Epithelial cell of prostate (primary cell): ENCODE measurements at places on chromosomes 3 and 15.

- no peak for DNase-seq
These were observed 18.4 kb downstream of the SPATA12 start for GRCh38 chr3:57078635-57079473.

DNA sequence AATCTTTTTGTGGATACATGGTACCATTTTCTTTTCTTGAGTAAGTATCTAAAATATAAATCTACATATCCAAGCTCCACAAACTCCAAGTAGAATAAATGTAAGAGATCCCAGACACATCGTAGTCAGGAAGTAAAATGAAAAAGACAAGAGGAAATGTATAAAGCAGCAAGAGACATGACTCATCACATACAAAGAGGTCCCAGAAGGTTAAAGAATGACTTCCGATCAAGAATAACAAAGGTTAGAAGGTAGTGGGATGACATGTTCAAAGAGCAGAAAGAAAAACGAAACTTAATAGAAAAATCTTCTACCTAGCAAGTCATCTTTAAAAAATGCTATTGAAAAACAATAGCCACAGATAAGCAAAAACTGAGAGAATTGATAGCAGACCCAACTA lies 705.8 kb downstream of the NR2F2 start:
- no peak for DNase-seq

- DNase-seq = no peak
These were observed 6.1 kb upstream of the PRKCD start for GRCh38 chr3:53154881-53155285.

DNA sequence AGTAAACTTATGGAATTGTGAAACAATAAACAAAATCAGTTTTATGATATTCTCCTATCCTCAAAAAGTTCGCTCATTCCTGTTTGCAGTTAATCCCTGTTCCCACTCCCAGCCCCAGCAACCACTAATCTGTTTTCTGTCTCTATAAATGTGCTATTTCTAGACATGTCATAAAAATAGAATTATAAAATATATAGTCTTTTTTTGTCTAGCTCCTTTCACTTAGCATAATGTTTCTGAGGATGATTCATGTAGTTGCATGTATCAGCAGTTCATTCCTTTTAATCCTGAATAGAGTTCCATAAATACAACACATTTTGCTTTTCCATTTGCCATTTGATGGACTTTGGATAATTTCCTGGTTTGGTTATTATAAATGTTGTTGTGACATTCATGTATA lies 140.0 kb downstream of the KCNAB1 start:
- DNase-seq = no peak

DNA sequence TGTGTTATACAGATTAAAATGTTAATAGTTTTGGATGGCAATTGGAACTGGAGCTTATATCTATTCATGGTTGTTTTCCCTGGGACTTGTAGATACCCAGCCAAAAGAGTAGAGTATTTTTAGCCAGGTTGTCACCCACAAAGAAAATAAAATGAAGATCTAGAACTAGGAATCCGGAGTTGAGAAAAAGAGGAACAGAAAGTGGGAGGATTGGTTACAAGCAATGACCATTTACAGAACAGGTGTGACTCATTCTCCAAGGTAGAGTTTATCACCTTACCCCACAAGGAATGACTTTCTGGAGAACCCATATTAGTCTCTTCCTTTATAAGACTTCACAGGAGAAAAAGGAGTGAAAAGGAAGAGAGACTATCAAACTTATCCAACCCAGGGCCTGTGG lies 99.8 kb downstream of the TMEM108 start:
- DNase-seq = no peak

DNA sequence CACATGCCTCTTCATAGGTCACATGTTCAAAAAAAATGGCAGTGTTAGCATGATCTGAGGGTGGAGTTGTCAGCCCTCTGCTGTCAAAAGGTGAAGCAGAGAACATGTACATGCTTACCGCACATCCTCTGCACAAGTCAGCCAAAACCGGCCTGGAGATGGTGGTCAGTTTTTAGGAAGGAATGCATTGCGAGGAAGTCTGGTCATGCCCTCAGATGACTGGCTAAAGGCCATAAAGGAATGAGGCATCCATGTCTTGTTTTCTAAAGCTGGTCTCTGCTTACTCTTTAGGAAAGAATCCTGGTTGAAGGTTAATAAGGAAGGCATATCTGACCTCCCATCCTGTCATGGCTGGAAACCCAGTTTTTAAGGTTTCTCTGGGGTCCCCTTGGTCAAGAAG lies 292.0 kb upstream of the CCDC54 start:
- DNase-seq = no peak

DNA sequence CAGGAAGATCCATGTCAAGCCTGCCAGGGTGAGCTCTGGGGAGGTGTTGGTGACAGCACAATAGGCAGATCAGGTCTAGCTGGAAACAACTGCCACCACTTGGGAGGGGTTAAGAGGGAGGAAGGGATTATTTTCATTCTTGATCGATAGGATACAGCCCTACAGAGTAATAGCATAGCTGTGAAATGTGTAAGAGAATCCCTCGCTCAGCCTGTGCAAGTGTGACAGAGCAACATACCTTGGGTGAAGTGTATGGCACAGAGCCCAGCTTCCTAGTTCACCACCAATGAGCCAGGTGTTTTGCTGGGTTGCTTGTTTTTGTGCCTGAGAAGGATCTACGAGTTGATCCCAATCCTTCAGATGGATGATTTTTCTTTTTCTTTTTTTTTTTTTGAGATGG lies 9.2 kb upstream of the DCUN1D1 start:
- DNase-seq = peak; percentile 31

GRCh38 chr3:54819946-54820345 lies 107.9 kb downstream of the LRTM1 start:
- DNase-seq = no peak

- no peak for DNase-seq
These were observed 88.4 kb upstream of the RPL32 start for GRCh38 chr3:12929801-12930200.

GRCh38 chr3:24119321-24119751 lies 174.2 kb downstream of the NR1D2 start:
- no peak for DNase-seq

- DNase-seq = no peak
These were observed 94.8 kb downstream of the GBE1 start for GRCh38 chr3:81666502-81667121.

DNA sequence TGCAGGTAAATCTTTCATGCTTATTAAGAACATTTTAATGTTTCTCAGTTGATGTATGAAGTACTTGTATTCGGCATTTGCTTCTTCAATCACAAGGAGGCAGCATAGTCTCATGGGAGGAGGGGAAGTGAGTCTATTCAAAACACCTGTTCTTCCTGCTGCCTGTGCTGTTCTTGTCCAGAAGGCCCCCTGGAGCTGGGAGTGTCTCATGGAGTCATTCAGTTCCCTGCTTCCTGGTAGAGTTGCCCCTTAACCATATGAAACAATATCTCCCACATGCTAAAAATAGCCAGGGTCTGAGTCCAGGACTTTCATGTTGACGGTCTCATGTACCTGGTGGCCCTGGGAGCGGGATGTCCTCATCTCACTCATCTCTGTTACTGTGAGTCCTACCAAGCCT lies 15.5 kb upstream of the PPP1R2 start:
- DNase-seq = no peak

DNA sequence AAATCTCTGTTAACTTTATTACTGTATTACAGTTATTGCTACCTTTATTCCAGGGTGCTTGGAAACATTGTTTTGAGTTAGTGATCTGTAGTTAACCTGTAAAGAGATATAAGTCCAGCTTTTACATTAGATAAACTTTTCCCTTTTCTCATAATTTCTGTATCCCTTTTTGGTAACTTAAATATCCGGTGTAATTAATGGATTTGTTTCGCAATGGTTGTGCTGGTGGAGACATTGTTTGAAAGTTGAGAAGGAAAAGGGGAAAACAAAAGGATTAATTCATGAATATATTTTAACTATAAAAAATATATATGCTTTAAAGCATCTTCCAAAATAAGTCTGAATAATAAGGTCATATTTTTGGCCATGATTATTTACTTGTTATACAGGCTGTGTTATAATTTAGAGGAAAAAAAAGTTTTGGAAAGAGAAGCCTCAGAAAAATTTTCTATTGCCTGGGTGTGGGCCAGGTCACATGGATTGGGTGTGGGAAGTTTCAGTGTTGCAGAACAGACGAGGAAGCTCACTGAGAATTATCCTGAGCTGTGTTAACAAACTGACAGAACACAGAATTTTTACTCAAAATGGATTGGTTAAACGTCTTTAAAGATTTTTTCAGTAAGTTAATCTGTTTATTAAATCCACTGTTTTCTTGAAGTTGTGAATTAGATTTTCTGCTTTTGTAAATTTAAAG lies 27.7 kb upstream of the IL20RB start:
- DNase-seq = no peak

GRCh38 chr3:58839187-58839586 lies 172.6 kb upstream of the FAM3D start:
- no peak for DNase-seq

DNA sequence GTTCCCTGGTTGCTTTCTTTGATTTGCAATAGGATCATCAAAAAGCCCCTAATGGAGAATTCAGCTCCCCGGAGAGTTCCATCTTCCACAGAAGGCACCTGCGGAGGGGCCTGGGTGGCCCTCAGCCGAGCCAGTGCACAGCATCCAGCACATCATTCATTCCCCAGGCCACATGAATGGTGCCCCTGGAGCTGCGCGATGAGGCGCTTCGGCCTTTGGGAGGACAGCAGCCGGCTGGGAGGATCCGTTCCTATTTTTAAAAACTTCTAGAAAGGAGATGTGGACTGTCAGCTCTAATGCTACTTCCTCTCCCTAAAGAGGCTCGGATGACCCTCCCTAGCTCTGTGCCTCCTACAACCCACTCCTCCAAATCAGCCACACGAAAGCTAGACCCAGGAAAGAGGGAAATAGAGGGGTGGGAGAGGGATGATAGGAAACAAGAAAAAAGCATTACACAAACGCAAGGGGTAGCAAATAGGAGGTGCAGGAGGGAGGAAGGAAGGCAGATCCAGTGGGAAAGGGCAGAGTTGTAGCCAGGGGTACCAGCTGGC lies 20.3 kb downstream of the EHD4 start:
- no peak for DNase-seq

DNA sequence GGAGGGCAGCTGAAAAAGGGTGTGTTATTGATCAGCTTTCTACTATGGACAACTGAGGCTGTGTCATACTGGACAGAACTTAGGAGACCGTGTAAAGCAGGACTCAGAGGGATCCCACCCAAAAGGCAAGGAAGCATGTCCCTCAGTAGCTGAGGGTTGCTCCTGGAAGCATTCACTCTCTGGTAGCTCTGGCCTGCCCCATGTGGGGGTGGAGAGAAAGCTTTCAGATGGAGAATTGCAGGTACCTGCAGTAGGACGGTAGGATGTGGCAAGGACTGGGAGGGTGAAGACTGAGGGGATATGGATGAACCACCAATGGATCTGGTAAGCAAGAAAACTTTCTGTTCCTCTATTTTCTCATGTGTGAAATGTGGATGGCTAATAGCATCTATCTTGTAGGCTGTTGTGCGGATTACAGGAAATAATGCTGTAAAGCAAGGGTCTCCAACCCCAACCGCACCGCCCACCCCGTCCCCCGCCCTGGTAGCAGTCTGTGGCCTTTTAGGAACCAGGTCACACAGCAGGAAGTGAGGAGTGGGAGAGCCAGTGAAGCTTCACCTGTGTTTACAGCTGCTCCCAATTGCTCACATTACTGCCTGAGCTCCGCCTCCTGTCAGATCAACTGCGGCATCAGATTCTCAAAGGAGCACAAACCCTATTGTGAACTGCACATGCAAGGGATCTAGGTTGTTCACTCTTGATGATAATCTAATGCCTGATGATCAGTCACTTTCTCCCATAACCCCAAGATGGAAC lies 157.7 kb upstream of the PROK2 start:
- DNase-seq = no peak

GRCh38 chr3:89908711-89909213 lies 801.3 kb downstream of the EPHA3 start:
- DNase-seq = no peak

DNA sequence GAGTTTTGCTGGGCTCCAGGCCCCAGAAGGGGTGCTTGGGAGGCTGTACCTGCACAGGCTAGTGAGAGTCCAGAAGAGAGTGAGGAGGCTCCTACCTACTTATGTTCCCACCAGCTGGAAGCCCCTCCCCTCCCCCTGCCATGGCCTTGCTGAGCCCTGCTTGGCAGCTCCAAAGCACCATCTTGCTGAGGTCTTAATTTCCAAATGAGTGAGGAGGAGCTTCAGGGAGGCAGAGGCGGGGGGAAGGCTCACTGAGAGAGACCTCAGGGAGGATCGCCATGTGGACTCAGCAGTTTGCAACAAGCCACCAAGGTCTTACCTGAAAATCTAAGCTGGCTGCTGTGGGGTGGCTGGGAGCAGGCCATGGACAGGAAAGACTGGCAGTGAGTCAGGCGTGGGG lies 8.7 kb upstream of the CACNA2D2 start:
- DNase-seq = no peak

DNA sequence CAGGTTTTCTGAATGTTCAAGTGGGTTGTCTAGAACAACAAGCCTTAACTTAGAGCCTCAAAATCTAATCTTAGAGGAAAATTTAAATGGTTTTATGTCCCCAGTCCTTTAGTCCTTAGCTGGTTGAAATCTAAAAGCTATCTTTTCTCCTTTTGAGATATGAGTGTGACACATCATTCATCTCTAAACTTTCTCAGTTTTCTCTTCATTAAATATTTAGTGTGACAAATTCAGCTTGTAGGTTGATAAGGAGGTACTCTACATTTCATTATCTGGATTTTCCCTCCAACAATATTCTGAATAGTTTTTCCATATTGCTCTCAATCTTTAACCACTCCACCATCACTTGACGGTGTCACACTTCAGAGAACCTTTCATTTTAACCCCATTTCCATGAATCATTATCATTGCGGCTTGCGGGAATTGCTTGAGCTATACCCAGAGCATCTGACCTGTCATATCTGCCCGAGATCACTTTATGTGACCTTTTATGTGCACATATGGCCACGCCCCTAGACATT lies 16.1 kb upstream of the ATP8B4 start:
- no peak for DNase-seq

- DNase-seq = no peak
These were observed 51.8 kb downstream of the BTD start for GRCh38 chr3:15653321-15653720.

- no peak for DNase-seq
These were observed 465.8 kb downstream of the FOXP1 start for GRCh38 chr3:71117572-71118247.

- no peak for DNase-seq
These were observed 31.2 kb upstream of the TMOD3 start for GRCh38 chr15:51798281-51798680.

- DNase-seq = no peak
These were observed 105.9 kb downstream of the B3GALNT1 start for GRCh38 chr3:160999274-160999673.

GRCh38 chr3:30343861-30344260 lies 262.5 kb upstream of the TGFBR2 start:
- no peak for DNase-seq

DNA sequence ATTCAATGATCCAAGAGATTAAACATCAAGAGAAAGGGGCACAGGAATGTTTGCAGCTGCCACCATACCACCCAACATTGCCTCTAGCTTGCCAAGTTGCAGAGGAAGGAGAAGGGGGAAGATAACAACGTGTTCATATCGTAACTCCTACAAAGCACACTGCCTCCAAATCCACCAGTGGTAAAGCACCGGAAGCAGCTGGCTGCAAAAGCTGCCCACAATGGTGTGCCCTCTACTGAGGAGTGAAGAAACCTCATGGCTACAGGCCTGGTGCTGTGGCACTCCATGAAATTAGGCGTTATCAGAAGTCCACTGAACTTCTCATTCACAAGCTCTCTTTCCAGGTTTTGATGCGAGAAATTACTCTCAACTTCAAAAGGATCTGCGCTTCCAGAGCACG lies 263.9 kb upstream of the STT3B start:
- no peak for DNase-seq
